AG04449 (cell line): ENCODE measurements at places on chromosomes 1 and 21.

GRCh38 chr1:9892563-9893528 lies 17.2 kb downstream of the CTNNBIP1 start:
- peak; percentile 33 for DNase-seq

- no peak for DNase-seq
Measured at GRCh38 chr1:57850176-57850940, 426.5 kb upstream of the DAB1 start.

DNA sequence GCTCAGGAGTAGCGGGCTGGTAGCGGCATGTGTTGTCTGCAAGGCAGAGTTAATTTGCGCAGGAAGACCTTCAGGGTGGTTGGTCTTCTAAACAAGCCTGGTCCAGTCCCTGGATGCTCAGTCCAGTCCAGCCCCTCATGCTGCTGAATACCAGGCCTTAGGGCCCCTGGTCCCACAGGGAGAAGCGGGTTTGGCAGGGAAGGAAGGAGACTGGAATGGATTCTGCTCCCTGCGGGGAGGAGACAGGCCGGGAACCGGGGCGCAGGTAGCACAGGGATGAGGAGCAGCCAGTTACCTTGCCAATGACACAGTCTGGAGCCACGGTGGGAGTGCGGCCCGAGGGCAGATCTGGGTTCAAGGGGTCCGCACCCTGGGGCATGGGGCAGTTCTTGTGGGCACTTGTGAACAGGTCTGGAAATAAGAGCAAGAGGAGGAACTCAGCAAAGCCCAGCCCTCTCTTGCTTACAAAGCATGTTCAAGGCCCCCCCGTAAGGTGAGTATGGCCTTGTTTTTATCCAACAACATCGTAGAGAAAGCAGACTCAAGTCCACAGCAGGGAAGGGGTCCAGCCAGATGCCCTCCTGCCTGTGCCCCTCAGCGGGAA lies 10.1 kb downstream of the FAM131C start:
- no peak for DNase-seq

GRCh38 chr21:33831962-33832659 lies 83.5 kb downstream of the ATP5PO start:
- DNase-seq = no peak

GRCh38 chr1:162281426-162281825 lies 95.2 kb downstream of the SPATA46 start:
- DNase-seq = no peak
